Stimulated activated CD8-positive, alpha-beta memory T cell treated with anti-CD3 and anti-CD28 coated beads, Interleukin-15, amount 100 ng/mL, for 4 hours (primary cell): ENCODE measurements at places on chromosomes 4 and X.

- no peak for DNase-seq
These were observed 127.9 kb downstream of the KLHL8 start for GRCh38 chr4:87092389-87093141.

GRCh38 chr4:655464-656151, 18.5 kb downstream of the ATP5ME start:
- DNase-seq = no peak

DNA sequence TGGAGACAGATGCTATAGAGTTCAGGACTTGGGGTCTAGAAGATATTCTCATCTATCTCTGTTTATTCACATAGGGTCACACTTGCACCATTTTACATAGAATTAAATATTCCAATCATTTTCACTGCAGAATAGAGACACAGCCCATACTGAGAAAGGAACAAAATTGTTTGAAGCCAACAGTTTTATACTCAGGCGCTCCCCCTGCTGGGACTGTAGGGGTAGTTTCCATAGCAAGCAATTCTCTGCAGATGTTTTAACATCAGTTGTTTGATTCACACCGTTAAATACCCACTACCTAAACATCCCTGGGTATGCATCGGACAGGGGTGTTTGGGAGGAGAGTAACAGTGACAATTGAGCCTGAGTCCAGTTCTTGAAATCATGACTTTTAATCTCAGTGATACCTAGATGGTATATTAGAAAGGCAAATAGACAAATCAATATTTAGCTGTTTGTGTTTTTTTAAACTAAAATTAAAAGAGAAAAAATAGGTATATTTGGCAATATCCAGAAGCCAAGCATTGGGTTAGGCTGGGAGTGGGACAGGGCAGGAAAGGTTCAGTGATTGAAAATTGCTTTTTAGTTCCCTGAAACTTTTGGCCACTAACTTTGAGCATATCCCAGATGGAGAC, 33.8 kb downstream of the LONRF3 start:
- no peak for DNase-seq

- no peak for DNase-seq
These were observed 1403.5 kb upstream of the PABPC4L start for GRCh38 chr4:135605076-135605475.

- no peak for DNase-seq
These were observed 63.0 kb upstream of the ZXDB start for GRCh38 chrX:57528670-57529255.

GRCh38 chrX:153771415-153772315, 7.6 kb downstream of the PLXNB3 start:
- DNase-seq = no peak

GRCh38 chrX:42944381-42944998, 166.5 kb upstream of the PPP1R2C start:
- DNase-seq = no peak

DNA sequence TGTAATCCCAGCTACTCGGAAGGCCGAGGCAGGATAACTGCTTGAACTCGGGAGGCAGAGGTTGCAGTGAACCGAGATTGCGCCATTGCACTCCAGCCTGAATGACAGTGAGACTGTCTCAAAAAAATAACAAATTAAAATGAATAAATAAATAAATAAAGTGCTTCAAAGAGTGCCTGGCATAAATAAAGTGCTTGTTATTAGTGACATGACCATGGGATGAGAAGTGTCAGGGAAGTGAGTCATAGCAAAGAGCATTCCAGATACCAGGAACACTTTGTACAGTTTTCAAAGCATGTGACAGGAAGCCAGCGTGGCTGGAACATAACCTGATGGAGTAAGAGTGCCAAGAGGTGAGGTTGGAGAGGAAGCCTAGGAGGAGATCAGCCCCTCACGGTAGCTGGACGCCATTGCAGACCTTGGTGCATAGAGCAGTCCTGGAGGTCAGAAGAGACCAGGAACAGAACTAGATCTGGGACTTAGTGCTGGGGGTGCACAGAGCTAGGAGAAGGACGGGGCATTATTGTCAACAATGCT, 6.0 kb upstream of the WDR13 start:
- no peak for DNase-seq

- no peak for DNase-seq
These were observed 1.2 kb downstream of the DTHD1 start for GRCh38 chr4:36282503-36283030.

DNA sequence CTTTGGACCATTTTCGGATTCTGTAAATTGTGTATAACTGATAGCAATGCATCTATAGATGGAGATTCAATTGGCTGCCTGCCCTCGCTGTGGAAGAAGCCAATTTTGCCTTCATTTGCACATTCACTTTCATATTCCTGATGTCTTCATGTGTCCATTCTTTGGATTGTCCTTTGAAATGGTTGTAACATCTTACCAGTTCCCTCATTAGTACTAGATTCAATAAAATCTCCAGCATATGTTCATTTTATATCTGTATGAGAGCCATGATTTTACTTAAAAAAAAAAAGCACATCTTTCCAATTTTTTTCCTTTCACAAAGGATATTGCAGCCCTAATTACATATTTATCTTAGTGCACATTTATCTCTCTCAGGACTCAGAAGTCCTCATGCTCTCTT, 61.7 kb downstream of the BEND2 start:
- DNase-seq = no peak

GRCh38 chr4:54548831-54549460, 108.8 kb upstream of the KIT start:
- DNase-seq = no peak

- DNase-seq = no peak
These were observed 74.6 kb downstream of the RAPGEF2 start for GRCh38 chr4:159177265-159178150.

DNA sequence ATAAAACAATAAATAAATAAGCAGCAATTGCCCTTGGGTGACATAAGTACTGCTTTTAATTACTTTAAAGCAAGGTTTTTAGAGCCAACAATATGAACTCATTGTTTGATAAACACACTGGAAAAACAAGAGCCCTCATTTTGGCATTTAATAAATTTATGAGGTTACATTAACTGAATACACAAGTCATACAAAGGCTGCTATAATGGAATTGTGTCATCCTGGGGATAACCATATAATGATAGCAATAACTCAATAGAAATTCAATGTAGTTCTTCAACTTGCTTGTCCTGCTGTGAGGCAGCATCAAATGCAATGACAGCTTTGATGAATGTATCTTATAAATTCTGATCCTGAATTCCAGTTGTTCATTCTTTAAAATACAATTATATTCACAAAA, 1512.5 kb downstream of the STIM2 start:
- no peak for DNase-seq

DNA sequence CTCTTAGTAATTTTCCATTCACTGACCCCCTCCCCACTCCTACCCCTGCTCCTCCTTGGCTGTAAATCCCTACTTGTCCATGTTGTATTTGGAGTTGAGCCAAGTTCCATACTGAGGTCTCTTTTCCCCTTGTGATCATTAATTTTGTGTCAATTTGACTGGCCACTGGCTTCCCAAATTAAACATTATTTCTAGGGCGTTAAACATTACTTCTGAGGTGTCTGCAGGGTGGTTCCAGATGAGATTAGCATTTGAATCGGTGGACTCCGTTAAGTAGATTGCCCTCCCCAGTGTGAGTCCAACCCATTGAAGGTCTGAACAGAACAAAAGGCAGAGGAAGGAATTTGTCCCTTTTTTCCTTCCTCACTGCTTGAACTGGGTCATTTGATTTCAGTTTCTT, 25.7 kb downstream of the SLC39A8 start:
- DNase-seq = no peak

DNA sequence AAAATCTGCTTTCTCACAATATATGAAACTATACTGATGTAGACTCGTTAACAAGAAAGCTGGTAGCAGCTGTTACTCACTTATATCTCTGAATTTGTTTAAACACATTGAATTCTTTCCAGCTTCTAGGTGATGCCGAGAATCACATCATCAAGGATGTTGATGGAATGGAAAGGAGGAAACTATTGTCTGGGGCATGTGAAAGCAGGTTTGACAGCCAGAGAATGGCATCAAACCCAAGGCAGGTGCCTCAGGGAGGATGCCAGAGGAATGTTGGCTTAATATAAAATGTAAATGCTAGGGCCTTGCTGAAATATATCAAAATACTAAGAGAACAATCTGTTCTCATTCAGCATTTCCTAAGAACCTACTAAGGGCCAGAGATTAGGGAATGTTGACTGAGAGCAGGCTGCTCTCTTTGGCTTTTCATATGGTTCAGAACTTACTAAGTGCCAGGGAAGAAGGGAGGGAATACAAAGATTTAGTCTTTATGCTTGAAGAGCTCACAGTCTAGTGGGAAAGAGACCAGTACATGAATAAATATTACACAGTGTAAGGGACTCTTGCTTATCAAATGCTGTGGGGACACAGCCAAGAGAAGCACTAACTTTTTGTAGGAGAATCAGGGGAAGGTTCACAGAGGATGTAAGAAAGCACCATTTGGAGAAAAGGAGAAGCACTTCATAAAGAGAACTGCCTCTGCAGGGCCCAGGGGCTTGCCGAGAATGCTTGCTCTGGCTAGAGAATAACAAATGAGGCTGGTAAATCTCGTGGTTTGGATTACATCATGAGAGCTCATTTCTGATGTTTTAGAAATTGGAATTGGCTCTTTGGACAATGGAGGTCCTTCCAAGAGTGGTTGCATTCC, 14.7 kb downstream of the SLIT2 start:
- no peak for DNase-seq

GRCh38 chr4:71113294-71113693, 119.8 kb downstream of the DCK start:
- no peak for DNase-seq

DNA sequence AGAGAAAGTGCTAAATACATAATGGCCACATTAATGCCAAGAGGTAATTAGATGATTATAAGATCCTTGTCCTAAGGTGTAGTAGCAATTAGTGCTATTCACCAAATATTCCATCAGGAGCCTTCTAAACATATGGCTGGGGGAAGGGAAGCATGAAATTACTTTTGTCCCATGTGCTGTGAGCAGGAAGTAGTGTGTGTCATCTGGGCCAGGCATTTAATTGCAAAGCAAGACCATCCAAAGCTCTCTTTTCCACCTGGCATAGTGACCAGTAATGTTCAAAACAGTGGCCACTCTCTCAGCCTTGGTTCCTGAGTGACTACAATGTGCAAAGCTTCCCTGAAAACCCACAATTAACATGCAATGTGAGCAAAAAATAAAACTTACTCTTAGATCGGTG, 144.2 kb upstream of the FAM241A start:
- DNase-seq = no peak

DNA sequence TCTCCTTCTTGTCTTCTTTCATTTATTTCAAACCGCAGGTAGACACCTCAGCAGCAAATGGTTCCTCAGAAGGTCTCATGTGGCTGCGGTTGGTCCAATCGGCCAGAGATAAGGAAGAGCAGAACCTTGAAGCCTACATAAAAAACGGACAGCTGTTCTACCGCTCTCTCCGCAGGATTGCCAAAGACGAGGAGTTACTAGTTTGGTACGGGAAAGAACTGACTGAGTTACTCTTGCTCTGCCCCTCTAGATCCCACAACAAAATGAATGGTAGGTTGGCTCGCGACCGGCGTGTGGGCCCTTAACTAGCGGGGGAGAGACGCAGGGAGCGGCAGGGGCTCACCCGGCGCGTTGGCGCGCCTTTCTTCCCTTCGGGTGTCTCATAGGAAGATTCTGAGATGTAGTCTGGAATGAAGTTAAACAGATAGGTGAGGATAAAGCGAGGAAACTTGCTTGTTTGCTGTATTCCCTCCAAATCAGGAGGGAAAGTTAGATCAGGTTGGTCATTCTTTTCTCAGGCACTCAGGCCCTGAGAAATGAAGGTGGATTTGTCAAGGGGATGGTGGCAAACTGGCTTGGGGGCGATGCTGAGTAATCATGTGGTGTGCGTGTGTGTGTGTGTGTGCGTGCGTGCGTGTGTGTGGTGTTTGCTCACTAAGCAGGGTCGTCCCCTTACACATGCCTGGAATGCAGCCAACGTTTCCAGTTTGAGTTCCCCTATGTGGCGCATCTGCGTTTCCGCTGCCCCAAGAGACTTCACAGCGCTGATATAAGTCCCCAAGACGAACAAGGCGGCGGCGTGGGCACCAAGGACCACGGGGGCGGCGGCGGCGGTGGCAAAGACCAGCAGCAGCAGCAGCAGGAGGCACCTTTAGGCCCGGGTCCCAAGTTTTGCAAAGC, 4.2 kb downstream of the PRDM8 start:
- peak; percentile 64 for DNase-seq

- no peak for DNase-seq
These were observed 12.4 kb downstream of the ZBTB49 start for GRCh38 chr4:4302416-4302815.

- no peak for DNase-seq
These were observed 863.1 kb upstream of the FTHL17 start for GRCh38 chrX:31934842-31935370.

DNA sequence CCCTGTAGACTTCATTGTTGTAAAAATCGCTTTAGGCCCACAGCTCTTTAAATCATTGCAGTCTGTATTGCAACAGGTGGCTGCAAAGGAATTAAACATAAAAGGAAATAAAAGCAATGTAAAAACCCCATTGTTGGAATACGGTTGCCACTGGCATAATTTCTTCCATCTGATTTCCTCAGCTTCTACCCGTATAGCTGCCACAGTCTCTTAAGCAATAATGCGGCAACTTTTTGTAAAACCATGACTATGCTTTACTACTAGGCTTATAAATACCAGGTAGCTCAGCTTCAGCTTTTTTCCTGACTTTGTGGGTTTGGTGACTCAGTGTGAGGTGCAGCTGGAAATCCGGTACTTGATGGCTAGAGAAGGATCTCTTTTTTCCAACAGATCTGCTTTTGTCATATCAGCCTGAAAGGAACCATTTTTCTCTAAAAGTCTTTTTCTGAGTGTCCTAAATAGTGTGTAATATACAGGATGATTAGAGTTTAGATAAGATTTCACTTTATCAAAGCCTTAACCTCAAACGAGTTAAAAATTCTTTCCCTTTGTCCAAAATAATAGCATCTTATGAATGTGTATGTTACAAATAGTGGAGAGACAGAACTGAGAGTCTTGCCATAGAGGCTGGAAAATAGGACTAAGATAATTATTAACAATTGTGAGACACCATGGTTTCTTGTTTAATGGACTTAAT, 268.0 kb downstream of the ADGRL3 start:
- DNase-seq = no peak

- DNase-seq = no peak
These were observed 174.5 kb downstream of the CPE start for GRCh38 chr4:165553221-165553810.

GRCh38 chrX:43809463-43809862, 72.8 kb downstream of the MAOB start:
- no peak for DNase-seq

DNA sequence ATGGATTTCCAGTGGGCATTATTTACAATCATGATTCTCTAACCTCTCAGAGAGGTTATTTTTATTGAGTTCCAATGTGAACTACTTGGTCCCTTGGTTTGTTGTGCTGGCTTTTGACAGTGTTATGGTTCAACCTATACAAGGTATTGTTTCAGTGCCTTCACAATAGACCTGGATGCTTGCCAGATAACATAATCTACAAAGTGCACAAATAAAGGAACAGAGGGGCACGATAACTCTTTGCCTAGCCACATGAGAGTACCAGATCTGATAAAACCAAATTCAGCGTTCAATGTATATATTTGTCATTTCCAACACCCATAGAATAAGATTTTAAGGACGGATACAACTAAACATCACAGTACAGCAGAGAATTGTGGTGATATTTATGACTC, 120.8 kb downstream of the RASL11B start:
- no peak for DNase-seq
